ENCODE measurements at places on chromosomes 13 and 19. TPM values are rescaled to one million over a fixed set of nuclear protein-coding genes. Genes with fewer than 3 reads are reported as not detected.

GRCh38 chr13:43185226-43185625 is 161.8 kb downstream of the DNAJC15 start:
- DNase-seq, result no peak
- H3K4me1 ChIP-seq, result no peaks in the 10 kb centered on the region
- no peaks in the 10 kb centered on the region for H3K36me3 ChIP-seq
- H3K27me3 ChIP-seq, result no peaks in the 10 kb centered on the region

- no peaks in the 10 kb centered on the region for H3K4me1 ChIP-seq
- H3K27ac ChIP-seq, result no peak overlapping the region
- H3K27me3 ChIP-seq, result no peaks in the 10 kb centered on the region
These were observed 15.4 kb downstream of the TMEM255B start for GRCh38 chr13:113774177-113775107.

DNA sequence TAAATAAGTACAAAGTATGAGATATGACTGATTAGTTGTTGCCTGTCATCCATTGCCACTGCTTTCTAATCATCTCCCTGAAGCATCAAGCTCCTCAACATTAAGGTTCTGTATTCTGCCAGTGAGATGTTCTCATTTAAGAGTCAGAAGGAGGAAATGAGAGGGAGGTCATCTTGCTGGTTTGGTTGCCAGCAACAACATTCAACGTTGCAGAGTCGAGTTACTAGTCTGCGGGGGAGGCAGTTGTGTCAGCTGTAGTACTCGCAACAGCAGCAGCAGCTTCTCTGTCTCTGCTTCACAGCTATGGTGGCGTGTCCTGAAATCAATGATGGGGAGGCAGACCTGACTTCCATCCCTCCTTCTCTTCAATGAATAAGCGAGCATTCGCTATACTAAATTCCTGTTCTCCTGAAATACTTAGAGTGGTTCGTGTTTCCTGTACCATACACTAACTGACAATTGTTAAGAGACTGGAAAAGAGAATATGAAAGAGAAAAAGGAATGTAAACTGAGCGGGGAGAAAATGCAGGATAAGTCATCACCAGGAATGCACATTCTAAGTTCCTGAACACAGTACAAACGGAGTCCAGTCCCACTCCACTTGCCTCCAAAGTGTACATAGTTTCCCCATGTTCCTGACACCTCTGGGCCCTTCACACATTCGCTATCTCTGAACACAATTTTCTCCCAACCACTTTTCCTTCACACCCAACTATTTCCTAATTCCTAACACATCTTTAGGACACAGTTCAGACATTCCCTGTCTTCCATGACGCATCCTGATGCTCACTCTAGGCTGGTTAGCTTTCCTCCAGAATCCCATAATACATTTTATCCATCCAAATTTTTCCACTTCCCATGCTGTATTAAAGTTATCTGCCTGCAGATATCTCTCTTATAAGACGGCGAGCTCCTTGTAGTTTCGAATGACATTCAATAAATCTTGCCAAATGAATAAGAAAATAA is 263.0 kb downstream of the KLF12 start:
- no peaks in the 10 kb centered on the region for H3K36me3 ChIP-seq
- H3K4me3 ChIP-seq, result no peak overlapping the region
- peak; percentile 56 for DNase-seq

- H3K36me3 ChIP-seq, result no peaks in the 10 kb centered on the region
- H3K4me1 ChIP-seq, result no peaks in the 10 kb centered on the region
- H3K27ac ChIP-seq, result no peak overlapping the region
These were observed 1193.8 kb downstream of the SLITRK1 start for GRCh38 chr13:82688400-82688994.

GRCh38 chr19:31693131-31693932 is 344.1 kb upstream of the TSHZ3 start:
- H3K36me3 ChIP-seq, result no peaks in the 10 kb centered on the region
- no peak overlapping the region for H3K4me3 ChIP-seq
- H3K27me3 ChIP-seq, result no peaks in the 10 kb centered on the region

DNA sequence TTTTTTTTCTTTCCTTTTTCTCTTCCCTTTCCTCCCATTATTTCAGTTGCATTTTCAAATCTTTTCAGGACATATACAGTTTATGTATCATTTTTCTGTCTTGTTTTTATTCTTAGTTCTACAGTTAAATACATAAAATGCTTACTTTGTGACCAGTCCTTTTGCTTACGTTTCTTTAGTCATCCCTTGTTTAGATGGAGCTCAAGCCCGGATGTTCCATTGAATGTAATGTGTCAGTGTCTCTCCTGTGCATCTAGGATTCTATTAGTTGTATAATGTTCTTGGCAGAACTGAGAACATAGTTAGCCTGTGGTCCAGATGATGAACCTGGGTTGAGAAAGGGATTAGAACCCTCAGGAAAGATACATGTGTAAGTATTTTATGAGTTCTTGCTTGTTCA is 17.8 kb downstream of the WASF3 start:
- H3K27me3 ChIP-seq, result no peaks in the 10 kb centered on the region
- no peak overlapping the region for H3K4me3 ChIP-seq
- no peaks in the 10 kb centered on the region for H3K4me1 ChIP-seq
- H3K36me3 ChIP-seq, result no peaks in the 10 kb centered on the region
- DNase-seq, result no peak

DNA sequence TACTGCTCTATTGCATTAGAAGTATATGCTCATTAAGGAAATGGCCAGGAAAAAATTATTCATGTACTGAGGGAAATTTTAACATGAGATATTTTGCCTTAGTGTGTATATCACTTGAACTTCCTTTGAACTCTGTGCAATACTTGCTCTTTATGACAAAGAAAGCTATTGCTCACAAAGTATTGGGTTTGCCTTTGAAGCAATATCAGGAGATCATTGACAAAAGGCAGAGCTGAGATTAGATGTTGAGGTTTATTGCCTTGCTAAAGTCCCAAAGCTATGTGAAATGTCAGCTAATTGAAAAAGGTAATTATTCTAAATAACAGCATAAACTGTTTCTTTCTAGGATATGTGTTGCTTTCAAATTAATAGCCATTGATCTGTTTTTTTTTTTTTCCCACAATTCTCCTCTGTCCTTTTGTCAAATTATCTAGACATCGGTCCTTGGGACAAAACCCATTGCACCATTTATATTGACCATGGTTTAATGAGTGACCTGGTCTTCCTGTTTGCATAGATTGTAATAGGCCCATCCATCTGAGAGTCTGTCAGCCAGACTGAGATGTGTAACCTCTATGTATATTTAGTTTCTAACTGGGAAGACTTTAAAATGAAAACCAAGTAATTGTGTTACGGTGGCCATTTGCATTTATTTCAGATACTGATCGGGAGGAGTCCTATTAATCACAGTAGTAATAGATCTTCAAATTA is 752.7 kb upstream of the GPC6 start:
- H3K36me3 ChIP-seq, result no peaks in the 10 kb centered on the region
- no peaks in the 10 kb centered on the region for H3K4me1 ChIP-seq
- no peak for DNase-seq
- no peak overlapping the region for H3K27ac ChIP-seq
- H3K27me3 ChIP-seq, result no peaks in the 10 kb centered on the region
- no peak overlapping the region for H3K4me3 ChIP-seq

- no peak overlapping the region for H3K27ac ChIP-seq
- no peaks in the 10 kb centered on the region for H3K27me3 ChIP-seq
- no peaks in the 10 kb centered on the region for H3K36me3 ChIP-seq
- H3K4me3 ChIP-seq, result no peak overlapping the region
These were observed 171.7 kb upstream of the KLF12 start for GRCh38 chr13:74305876-74306275.

Gene PCDH9
- total RNA-seq, result 0.09 TPM

Gene FGF14
- 0.22 TPM for total RNA-seq

Gene MEF2B
- 1.3 TPM for total RNA-seq

Gene ADGRE3
- total RNA-seq, result not detected

Gene ADM5
- total RNA-seq, result 13.6 TPM

Gene ZNF773
- 8.2 TPM for total RNA-seq

Gene KCNN1
- total RNA-seq, result 8.4 TPM

Measured in H9 (cell line).